ENCODE measurements at places on chromosomes 13 and 19.

GRCh38 chr13:112776354-112776753 is 86.5 kb downstream of the ATP11A start:
- DNase-seq: no peak

DNA sequence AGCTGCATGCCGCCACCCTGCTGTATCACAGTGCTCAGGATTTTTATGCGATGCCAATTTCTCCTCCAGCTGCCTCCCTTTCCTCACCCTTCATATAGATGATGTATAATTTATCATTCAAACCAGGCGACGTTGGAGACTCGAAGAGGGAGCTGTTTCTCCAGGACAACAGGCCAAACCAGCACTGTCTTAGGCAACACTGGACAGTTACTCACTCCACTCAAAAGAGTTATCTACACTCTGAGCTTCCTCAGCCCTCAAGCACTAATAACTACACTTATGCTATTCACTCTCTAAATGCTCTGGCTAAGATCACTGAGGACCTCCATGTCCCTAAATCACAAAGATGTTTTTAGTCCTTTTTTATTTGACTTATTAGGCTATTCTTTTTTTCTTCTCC is 87.3 kb upstream of the RFC3 start:
- DNase-seq: no peak

DNA sequence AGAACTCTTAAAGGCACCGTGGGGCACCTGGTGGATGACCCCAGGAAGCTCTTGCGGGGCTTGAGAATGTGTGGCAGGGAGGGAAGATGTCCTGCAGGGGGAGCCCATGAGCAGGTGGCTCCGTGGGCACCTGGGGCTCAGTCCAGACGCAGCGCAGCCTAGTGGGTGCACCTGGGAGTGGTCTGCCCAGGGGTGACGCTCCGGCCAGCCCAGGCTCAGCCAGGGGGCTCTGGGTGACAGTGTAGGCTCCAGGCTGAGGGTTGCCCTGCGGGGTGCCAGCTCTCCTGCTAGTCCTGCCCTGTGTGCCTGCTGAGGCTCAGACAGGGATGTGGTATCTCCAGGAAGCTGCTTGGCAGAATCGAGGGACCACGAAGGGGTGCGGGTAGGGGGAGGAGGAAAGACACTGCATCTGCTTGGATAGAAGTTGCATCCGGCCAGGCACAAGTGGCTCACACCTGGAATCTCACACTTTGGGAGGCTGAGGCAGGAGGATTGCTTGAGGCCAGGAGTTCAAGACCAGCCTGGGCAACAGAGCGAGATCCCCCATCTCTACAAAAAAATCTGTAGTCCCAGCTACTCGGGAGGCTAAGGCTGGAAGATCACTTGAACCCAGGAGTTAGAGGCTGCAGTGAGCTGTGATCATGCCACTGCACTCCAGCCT is 15.0 kb upstream of the PGLS start:
- DNase-seq: no peak

DNA sequence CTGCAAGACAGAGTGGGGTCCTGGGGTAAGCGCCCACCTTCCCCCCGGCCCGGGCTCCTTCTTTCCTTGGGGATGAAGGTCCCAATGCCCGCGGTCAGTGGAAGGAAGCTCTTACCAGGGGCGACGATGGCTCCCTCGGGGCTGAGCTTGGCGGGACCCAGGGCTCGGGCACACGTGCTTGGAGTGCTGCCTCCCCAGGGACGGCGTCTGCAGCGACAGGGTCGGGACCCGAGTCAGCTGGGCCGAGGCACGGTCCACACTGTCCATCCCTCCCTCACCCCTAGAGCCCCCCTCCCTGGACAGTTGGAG is 3.5 kb downstream of the JSRP1 start:
- DNase-seq: no peak

DNA sequence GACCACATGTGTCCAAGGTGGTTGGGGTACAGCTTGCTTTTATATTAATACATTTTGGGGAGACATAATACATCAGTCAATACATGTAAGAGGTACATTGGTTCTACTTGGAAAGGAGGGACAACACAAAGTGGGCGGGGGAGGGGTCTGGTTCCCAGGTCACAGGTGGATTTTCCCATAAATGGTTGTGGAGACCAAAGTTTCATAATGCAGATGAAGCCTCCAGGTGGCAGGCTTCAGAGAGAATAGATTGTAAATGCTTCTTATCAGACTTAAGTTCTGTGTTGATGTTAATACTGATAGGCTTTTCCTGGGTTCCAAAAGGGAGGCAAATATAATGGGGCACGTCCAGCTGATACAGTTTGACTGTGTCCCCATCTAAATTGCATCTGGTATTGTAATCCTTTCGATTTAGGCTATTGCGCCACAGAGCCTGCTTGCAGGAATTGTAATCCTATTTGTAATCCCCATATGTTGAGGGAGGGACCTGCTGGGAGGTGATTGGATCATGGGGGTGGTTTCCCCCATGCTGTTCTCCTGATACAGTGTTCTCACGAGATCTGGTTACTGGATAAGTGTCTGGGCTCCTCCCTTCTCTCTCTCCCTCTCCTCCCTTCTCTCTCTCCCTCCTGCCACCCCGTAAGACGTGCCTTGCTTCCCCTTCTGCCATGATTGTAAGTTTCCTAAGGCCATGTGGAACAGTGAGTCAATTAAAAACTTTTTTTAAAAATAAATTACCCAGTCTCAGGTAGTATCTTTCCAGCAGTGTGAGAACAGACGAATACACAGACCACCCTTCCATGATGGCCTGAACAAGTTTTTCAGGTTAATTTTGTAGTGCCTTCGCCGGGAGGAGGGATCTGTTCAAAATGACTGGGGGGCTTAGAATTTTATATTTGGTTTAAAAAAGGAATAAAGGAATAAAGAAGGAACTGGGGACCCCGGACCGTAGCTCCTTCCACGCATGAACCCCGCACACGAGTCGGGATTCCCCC is 44.9 kb downstream of the ZNF823 start:
- no peak for DNase-seq

DNA sequence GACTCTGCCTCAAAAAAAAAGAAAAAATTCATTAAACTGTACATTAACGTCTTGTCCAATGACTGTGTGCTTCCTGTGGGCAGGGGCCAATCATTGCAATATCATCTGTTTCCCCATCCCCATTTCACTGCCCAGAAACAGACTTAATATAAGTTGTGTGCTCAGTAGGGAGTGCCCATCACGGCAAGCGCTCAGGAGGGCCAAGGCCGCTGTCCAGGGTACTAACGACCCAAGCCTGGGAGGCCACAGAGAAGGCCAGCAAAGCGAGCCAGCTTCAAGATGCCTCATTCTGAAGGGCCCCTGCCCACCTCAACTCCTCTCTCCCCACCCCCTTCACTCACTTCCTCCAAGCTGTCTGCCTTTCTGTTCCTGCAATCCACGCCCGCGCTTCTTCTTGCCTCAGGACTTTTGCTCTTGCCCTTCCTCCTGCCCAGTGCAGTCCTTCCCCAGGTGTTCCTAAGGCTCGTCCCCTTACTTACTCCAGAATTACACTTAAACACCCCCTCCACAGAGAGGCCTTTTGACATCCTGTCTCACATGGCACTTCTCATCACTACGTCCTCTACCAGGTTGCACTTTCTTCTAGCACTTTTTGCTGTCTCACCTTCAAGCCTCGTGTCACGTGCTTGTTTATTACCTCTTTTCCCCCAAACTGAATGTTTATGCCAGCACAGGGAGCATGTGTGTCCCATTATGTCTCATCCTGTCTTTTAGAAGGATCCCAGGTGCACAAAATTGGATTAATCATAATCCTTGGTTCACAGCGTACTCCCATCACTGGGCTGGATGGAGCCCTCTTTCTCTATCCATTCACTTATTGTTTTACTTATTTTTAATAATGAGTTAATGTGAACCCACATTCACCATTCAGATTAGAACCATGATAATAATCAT is 11.3 kb upstream of the POU2F2 start:
- DNase-seq: no peak

- no peak for DNase-seq
Measured at GRCh38 chr13:40189426-40189825, 477.0 kb downstream of the FOXO1 start.

- DNase-seq: no peak
Measured at GRCh38 chr13:86066611-86067365, 267.6 kb upstream of the SLITRK6 start.

GRCh38 chr19:6521718-6522646 is 8.8 kb upstream of the TNFSF9 start:
- DNase-seq: no peak

DNA sequence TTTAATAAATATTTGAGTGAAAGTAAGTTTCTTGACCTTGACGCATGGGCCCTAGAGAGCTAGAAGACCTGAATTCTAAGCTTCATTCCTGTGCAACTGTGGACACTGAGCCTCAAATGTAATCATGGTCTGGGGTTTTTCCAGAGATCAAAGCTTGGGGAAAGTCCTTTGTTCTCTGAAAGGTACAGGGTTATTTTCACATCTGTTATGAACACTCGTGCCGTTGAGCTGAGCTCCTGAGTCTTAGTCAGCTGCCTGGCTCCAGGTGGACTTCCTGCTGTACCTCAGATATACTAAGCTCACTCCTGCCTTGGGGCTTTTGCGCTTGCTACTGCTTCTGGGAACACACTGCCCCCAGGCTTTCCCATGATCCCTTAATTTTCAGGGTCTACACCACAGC is 7.5 kb upstream of the ZBTB32 start:
- DNase-seq: no peak

GRCh38 chr19:38018694-38019395 is 111.8 kb downstream of the SIPA1L3 start:
- no peak for DNase-seq

GRCh38 chr19:7522072-7522922 is at the start of gene MCOLN1:
Gene MCOLN1, plus strand, starts transcription at chr19:7522624. Its CDS starts 127 bp downstream, at chr19:7522751.
- DNase-seq: peak; percentile 99

DNA sequence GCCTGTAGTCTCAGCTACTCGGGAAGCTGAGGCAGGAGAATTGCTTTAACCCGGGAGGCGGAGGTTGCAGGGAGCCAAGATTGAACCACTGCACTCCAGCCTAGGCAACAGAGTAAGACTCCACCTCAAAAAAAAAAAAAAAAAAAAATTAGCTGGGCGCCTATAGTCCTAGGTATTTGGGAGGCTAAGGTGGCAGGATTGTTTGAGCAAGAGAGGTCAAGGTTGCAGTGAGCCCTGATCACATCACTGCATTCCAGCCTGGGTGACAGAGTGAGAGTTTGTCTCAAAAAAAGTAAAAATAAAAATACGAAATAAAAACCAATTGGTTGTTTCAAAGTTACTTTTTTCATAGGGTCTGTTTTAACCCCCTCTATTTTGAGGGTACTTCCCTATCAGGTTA is 1.3 kb upstream of the LMNB2 start:
- DNase-seq: no peak

DNA sequence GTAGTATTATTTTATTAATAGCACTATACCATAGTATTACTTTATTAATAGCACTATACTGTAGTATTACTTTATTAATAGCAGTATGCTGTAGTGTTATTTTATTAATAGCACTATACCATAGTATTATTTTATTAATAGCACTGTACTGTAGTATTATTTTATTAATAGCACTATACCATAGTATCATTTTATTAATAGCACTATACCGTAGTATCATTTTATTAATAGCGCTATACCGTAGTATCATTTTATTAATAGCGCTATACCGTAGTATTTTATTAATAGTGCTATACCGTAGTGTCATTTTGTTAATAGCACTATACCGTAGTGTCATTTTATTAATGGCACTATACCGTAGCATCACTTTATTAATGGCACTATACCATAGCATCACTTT is 191.8 kb downstream of the GPC6 start:
- DNase-seq: no peak

All from coronary artery (tissue), 2 donors.